ENCODE measurements at places on chromosomes 3 and 15.
A peak's percentile ranks its signal among the peaks of the same experiment; 100 is the strongest.

- DNase-seq: no peak
Observed at GRCh38 chr3:114557791-114558190, 264.0 kb downstream of the TIGIT start.

- DNase-seq: no peak
Observed at GRCh38 chr3:38152609-38153008, 12.7 kb upstream of the OXSR1 start.

- DNase-seq: no peak
Observed at GRCh38 chr3:101970905-101971304, 121.6 kb downstream of the NFKBIZ start.

- no peak for DNase-seq
Observed at GRCh38 chr15:34709866-34710265, 44.9 kb downstream of the GJD2 start.

- no peak for DNase-seq
Observed at GRCh38 chr15:68592544-68592943, 13.8 kb downstream of the CORO2B start.

DNA sequence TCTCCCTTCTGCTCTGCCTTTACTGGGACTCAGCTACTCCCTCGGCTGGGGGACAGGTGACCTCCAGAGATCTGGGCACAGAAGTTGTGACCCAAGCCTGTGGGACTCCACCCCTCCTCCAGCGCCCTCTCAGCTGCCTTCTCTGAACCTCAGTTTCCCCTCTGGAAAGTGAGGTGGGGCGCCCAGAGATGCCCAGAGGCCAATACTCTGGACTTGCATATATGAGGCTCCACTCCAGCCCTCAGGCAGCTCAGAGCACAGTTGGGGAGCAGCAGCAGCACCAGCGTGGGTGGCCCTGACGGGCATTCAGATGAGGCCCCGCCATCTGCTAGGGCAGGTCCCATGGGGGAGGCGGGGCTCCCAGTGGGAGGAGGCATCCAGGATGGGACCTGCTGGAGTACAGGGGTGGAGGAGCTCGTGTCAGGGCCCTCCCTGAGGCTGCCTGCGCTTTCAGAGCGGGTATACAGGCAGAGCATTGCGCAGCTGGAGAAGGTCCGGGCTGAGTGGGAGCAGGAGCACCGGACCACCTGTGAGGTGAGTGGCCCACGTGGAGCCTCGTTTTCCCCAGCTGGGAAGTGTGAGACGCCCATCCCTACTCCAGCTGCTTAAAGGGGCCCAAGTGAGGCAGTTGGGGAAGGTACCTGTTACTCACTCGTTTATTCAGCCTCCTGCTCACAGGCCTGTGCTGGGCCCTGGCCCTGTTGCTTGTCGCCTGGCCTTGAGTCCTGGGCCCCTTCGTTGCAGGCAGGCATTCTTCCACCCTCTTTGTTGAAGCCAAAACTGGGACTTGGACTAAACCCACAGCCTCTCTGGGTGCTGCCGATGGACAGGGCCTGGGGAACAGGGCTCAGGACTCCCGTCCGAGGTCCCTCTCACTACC, 35.4 kb downstream of the PSTPIP1 start:
- DNase-seq: no peak

DNA sequence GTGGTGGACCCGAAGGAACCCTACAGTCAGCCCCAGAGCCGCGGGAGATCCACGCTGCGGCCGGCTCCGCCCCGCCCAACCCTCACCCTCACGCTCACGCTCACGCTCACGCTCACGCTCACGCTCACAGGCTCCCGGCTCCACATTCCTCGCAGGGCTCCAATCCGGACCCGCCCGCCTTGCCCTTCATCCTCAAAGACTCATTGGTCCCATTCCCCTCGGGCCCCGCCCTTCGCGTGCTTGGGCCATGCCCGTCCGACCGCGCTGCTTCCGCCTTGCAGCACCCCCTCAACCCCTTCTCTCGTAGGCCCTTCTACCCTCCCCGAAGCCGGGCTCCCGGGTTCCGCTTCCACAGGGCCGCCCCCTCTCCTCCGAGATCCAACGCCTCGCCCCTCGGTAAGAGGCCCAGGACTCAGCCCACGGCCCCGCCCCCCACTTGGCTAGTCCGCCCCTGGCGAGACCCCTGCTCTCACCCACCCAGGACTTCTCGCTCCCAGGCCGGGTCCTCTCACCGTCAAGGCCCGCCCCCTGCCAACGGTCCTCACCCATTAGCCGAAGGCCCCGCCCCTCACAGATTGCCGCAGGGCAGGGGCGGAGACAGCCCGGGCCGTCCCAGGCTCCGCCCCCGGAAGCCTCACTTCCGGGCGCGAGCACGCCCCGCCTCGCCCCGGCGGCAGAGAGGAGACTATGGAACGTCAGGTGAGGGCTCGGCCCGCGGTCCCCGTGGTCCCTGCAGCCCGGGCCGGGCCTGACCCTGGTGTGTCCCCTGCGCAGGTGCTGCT, at the start of gene APEH:
APEH (plus strand) TSS at position 637 of the 782 bp plus-strand sequence; CDS start at position 688, 51 bp downstream.
- peak; percentile 98 for DNase-seq

- no peak for DNase-seq
Observed at GRCh38 chr3:146128939-146129338, 32.0 kb downstream of the PLOD2 start.

DNA sequence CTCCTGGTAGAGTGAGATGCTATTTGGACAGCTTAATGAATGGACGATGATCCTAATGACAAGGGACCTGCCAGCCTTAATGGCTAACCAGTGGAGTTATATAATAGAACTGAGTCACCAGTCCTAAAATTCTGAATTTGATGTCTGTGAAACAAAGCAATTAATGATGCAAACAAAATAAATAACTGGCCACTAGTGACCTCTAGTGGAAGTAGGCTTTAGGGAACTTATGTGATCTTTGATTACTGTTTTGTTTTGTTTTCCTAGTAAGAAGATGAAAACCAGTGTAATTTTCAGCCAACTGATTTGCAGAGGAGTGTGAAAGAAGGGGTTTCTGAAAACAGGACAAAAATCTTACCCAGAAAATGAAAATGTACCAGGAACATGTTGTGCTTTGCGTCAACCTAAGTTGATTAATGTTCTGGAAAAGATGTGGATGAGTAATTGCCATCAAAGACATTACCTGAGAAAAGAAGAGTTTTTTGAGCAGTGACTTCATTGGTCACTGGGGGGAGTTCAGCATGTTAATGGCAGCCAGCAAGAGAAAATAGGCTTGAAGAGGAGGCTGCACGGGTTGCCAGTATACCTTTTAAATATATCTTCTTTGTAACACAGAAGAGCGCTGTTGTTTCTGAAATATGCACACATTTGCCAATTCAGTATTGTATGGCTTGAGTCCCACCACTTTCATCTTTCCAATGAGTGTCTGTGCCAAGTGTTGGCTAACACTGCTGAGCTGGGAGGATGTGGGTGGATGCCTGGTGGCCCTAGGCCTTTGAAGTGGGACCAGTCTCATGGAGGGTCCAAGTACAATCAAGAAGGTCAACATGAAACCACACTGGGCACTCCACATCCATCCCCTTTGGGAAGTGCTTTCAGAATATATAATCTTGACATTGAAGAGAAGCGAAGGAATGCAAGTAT, 9.3 kb downstream of the VEPH1 start:
- no peak for DNase-seq

GRCh38 chr3:111739311-111739911, 119.7 kb upstream of the PHLDB2 start:
- no peak for DNase-seq

DNA sequence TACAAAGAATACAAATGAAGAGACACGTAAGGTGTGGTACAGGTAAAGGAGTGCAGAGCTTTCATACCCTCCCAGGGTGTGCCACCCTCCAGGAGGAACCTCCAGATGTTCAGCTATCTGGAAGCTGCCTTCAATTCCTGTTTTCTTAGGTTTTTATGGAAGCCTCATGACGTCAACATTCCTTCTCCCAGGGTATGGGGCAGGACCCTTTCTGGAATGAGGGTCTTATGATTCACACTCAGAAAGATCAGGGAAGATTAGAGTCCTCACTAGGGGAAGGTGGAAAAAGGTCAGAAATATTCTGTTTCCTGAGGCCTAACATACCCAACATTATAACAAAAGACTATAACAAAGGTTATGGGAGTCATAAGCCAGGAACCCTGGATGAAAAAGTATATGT, 99.8 kb upstream of the PLCL2 start:
- DNase-seq: no peak

- DNase-seq: no peak
Observed at GRCh38 chr3:188336178-188336577, 182.2 kb downstream of the LPP start.

- peak; percentile 44 for DNase-seq
Observed at GRCh38 chr3:158097593-158098308, 8.5 kb downstream of the SHOX2 start.

DNA sequence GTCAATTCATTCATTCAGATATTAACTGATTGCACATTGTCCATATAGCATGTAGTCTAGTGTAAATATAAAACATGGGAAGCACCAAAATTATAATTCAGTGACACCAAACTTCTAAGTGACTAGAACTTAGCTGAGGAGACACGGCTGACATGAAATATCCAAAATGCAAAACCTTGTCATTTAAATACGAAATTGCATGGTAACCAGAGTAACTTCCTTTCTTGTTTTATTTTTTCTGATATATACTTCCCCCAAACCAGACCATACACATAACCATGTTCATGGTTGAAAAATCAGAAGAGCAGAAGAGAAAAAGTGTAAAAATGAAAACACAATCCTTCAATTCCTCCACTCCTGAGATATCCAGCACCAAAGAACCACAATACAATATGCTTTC, 38.0 kb downstream of the CBLB start:
- DNase-seq: no peak

GRCh38 chr3:112101916-112102315, 15.7 kb downstream of the C3orf52 start:
- DNase-seq: no peak

DNA sequence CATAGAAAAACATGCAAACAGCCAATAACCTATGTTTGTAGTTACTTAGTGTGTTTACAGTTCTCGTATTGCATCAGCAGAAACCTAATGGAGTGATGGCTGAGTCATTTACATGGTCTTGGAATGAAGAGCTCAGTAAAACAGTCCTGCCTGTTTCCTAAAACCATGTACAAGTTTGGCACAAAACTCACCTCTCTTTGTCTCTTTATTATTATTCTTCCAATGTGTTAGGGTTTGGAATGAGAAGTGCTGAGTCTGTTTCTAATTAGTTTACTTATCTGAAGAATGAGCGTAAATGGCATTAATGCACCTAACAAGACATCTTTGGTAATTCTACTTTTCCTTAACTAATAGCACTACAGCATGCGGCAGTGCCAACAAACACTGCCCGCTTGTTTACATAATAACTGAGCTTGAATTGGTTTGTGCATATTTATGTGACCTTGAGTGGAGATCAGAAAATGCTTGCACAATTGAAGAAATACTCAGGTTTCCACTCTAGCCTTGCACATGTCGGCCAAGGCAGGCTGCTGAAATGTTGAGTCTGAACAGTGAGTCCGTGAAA, 385.4 kb upstream of the SEMA6D start:
- DNase-seq: no peak

- DNase-seq: no peak
Observed at GRCh38 chr15:79041601-79042168, 48.9 kb downstream of the RASGRF1 start.

GRCh38 chr3:52795298-52795900, 803 bp downstream of the ITIH3 start:
- no peak for DNase-seq

- no peak for DNase-seq
Observed at GRCh38 chr3:195239121-195239520, 31.8 kb downstream of the XXYLT1 start.

DNA sequence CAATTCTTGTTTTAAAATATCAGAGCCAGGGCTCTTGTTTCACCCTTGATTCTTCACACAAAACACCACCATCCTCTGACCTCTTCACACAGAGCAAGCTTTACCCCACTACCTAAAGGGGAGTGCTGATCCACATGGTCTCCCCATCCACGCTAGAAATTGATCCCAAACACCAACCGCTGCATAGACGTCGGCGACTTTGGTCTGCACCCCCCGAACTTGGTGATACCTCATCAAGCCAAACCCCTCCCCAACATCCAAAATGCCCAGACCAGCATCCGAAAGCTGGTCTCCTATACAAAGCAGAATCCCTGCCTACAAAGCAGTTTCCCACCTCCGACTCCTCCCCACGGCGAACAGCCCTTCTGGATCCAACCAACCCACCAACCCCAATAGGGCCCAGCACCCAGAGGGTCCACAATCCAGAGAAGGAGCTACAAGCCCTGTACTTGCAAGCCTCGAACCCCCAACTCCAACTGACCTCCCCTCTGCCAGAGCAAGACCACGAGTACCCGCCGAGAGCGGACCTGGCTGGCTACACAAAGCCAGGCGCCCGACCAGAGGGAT, 25.8 kb upstream of the MTHFS start:
- no peak for DNase-seq

- no peak for DNase-seq
Observed at GRCh38 chr15:78358102-78358870, 18.1 kb downstream of the CRABP1 start.

GRCh38 chr3:45524565-45524964, 70.0 kb upstream of the LIMD1 start:
- no peak for DNase-seq

DNA sequence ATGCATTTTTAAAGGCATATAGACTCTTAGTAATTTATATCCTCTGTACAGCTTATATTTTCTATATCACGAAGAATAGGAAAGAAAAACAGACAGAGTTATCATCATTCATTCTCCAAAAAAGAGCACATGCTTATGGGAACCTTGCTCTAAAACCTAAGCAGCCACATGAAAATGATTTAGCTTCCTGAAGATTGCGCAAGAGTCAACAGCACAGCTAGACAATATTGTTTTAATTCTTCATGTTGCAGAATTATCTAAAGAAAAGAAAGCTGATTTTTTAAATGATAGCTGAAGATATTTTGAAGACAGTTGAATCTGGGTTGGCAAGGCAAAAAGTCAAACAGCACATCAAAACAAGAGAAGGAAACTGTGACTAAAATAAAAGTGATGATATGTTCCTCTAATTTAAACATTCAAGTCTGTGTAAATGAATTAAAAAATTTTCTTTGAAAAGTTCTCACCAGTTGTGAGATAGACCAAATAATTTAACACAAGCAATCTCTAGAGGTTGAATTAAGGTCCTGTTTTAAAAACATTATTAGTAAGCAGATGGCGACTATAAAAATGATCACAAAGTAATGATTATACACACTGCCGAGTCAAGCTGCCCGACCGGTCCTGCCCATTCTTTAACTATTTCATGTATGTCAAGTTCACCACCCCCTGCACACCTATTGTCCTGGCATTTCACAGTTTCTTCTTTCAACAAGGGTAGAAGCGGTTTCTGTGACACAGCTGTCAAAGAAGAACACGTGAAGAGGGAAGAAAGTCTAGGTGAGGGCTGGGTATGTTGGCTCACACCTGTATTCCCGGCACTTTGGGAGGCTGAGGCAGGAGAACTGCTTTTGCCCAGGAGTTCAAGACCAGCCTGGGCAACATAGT, 74.2 kb upstream of the BHLHE40 start:
- no peak for DNase-seq

GRCh38 chr15:55587321-55588069, 650 bp downstream of the PYGO1 start:
- no peak for DNase-seq

GRCh38 chr3:179147873-179148615, at the start of gene PIK3CA:
PIK3CA (plus strand) TSS chr3:179148357; CDS start chr3:179198826, 50,469 bp downstream.
- DNase-seq: peak; percentile 95
